ENCODE measurements at places on chromosomes 5 and 9. TPM values are rescaled to one million over a fixed set of nuclear protein-coding genes. Genes with fewer than 3 reads are reported as not detected.

The ASPN gene
- not detected for total RNA-seq

The KIAA0825 gene
- 2.0 TPM for total RNA-seq

The DRD1 gene
- not detected for total RNA-seq

The TMOD1 gene
- total RNA-seq: not detected

The ADAMTS13 gene
- total RNA-seq: 0.56 TPM

The FLT4 gene
- total RNA-seq: not detected

The OTP gene
- not detected for total RNA-seq

The GPSM1 gene
- total RNA-seq: 10.3 TPM

The TXNDC8 gene
- total RNA-seq: not detected

The FYB1 gene
- 3.6 TPM for total RNA-seq

The PCDHB13 gene
- total RNA-seq: 0.14 TPM

The EFNA5 gene
- 8.2 TPM for total RNA-seq

All from airway epithelial cell (primary cell).